ENCODE measurements at places on chromosomes 1 and 21.
A peak's percentile ranks its signal among the peaks of the same experiment; 100 is the strongest.

GRCh38 chr1:85087659-85088407, 39.5 kb upstream of the MCOLN3 start:
- DNase-seq, result no peak

DNA sequence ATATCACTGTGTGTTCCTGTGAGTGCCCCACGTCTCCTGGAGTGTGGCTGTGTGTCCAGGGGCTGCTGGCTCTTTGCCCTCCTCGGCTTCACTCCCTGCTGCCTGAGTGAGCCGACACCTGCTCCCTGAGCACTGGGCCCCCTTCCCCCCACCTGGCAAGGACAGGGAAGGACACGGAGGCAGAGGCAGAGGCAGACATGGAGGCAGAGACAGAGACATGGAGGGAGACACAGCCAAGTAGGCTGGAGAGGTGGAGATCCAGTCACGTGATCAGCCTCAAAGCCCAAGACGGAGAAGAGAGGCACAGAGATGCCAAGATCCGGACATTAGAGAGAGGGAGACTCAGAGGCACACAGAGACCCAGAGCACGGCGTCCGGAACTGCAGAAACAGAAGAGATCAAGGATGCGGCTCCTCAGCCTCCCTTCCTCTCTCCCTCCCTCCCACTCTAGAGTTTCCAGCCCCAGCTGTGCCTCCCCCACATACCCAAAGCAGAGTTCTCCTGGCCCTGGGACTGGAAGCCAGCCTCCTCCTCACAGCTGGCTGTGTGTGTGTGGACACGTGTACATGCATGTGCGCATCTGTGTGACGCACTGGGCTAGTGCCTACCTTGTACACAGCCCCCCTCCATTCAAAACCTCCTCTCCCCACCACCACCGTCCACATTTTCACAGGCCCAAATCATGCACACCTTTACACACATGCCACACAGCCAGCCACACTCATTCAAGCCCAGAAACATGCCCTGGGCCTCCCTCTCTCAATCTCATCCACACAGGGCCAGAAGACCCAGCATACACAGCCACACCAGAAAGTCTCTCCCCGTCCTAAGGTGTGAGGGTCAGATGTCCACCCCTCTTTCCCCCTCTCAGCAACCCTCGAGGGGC, 39.1 kb upstream of the WASF2 start:
- DNase-seq, result no peak

DNA sequence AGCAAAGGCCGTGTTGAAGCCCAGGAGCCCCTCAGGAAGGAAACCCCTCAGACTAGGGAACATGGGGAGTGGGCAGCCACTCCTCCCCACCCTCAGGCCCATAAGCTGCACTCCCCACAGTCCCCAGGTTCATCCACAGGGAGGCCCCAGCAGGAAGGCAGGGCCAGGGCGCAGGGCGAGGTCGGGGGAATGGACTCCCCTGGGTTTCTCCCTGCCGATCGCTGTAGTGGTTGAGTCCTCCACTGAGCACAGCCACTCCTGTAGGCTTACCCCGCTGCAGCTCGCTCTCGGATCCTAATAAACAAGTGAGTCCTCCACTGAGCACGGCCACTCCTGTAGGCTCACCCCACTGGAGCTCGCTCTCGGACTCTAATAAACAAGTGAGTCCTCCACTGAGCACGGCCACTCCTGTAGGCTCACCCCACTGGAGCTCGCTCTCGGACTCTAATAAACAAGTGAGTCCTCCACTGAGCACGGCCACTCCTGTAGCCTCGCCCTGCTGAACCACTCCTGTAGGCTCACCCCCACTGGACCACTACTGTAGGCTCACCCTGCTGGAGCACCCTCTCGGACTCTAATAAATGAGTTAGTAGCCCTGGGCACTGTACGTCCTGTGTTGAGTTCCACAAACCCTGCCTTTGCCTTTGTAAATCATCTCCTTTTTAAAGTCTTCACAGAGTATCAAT, 16.2 kb upstream of the COL18A1 start:
- no peak for DNase-seq

DNA sequence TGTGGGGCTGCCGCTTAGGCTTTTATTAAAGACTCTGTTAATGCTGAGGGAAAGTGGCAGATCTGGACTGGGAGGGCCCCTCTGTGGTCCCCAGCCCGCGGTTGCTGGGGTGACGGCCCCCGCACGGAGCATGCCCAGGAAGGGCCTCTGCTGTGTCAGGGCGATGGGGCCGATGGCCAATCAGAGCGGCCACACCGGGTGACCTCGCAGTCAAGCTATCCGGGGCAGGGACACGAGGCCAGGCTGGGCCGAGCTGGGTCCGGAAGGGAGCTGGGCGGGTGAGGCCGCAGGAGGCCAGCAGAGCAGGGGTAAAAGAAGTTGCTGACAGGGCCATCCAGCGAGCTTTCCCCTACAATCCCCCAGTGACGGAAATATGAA, 145.1 kb downstream of the CASZ1 start:
- no peak for DNase-seq

DNA sequence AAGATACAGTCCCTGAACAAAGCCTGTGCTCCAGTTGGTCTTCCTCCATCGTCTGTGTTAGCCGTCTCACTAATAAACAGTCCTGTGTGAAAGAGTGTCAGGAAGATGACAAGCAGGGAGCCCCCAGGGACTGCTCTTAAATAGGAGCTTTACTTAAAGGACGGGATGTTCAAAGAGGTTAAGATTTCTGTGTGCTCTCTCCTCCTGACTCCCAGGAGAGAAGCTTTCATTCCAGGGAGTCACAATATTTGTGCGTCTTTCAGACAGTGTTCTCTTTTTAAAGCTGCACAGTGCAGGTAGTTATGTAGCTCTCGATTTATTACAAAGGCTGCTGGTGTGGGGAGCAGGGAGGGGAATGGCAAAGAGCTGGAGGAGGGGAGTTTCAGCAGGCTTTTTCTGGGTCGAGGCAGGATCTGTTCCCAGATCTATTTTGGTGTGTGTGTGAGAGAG, 43.5 kb downstream of the STYXL2 start:
- DNase-seq, result no peak

DNA sequence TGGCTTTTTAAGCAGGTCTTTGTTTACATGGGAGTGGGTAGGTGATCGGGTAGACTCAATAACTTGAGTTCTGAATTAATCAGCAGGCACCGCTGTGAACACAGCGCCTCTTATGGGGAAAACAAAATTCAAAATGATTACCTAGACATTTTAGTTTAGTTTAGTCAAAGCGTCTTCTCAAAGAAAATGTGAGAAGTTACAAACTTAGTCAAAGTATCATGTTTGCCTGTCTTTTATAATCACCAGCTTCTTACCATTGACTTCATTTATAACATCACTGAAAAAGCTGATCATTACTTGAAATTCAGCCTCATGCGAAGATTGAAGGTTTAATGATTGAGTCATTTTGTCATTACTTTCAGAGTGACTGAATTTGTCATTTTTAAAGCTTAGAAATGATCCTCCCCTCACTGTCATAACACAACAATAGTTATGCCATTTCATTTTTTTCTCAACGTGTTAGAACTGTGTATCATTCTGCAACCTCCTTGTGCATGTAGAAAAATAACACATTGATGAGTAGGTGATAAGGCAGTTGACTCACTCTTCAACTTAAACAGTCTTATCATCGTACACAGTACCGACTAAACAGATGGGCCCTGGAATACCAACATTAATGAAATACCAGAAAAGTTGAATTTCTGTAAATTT, 188.5 kb downstream of the NFIA start:
- no peak for DNase-seq

GRCh38 chr1:89519779-89520358, 4.8 kb upstream of the LRRC8B start:
- no peak for DNase-seq

- DNase-seq, result no peak
These were observed 63.2 kb downstream of the WNT9A start for GRCh38 chr1:227884370-227885134.

GRCh38 chr1:10943991-10944730, 68.3 kb upstream of the TARDBP start:
- DNase-seq, result no peak

DNA sequence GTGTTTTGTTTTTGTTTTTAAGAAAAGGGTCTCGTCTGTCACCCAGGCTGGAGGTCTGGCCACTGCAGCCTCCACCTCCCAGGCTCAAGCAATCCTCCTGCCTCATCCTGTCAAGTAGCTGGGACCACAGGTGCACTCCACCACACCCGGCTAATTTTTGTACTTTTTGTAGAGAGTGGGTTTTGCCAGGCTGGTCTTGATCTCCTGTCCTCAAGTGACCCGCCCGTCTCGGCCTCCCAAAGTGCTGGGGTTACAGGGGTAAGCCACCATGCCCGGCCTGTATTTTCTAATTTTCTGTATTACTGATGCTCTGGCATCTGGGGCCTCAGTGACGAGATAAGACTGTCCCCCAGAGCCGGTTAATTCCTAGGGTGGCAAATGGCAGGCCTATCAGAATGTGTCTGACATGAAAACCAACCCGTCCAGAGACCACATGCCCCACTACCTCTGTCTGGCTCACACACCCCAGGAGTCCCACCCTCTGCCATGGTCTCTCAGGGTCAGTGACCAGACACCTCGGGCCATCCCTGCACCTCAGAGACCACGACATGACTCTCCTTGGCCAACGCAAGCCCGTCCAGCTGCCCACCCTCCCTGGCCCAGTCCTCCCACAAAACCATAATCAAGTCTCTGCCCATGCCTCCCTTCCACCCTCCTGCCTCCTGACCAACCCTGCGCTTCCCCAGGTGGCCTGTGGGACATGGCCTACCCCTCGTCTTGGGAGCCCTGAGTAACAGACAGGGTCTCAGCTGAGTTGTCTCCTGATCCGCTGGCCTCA, 12.5 kb downstream of the NPHP4 start:
- no peak for DNase-seq

DNA sequence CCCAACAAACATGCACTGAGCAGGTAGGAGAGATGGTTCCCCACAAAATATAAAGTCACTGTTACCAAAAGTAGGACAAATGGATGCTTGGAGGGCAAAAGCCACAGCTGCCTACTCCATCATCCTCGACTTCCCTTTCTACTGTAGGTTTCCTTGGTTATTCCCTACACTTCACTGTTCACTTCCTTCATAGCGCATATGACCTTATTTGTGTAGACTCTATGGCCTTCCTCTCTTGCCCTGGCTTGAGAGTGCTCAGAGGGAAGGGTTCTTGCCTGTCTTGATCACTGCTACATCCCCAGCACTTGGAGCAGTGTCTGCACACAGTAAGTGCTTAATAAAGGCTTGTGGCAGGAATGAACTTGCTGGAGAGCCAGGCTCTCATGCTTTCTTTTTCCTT, 14.6 kb upstream of the TRNP1 start:
- DNase-seq, result no peak

GRCh38 chr1:89364954-89365550, 1.2 kb downstream of the GBP6 start:
- DNase-seq, result no peak

- DNase-seq, result no peak
These were observed 241.0 kb upstream of the SNX7 start for GRCh38 chr1:98420376-98421084.

DNA sequence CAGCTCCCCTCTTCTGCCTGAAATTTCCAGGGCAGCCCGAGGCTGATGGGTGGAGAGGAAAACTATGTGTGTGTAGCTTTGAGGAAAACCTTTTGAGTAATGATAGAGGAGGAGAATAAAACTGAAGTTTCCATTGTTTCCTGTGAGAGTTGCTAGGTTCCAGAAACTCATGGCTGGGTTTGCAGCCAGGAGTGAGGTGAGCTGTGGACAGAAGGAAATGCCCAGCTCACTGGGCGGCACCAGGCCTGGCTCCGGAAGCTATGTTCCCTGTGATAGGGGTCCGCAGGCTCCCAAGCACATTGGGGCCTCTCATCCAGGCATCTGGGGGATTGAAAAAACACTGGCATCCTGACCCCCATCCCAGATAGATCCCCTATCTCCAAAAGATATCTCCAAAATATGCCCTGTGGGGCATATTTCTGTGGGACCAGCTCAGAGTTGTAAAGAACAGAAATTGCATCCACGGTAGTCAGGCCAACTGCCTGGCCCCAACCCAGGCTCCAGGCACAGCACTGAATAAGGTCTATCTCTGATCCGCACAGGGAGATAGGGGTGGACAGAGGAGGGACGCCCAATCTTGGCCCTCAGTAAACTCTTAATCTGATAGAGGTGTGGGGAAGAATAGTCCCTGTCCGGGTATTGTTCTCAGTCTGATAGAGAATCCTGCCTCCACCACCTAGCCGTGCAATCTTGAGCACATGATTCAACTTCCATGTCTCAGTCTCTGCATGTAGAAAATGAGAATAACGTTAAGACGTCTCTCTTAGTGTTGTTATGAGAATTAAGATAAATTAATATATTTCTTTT, 1.8 kb upstream of the HSPG2 start:
- no peak for DNase-seq

DNA sequence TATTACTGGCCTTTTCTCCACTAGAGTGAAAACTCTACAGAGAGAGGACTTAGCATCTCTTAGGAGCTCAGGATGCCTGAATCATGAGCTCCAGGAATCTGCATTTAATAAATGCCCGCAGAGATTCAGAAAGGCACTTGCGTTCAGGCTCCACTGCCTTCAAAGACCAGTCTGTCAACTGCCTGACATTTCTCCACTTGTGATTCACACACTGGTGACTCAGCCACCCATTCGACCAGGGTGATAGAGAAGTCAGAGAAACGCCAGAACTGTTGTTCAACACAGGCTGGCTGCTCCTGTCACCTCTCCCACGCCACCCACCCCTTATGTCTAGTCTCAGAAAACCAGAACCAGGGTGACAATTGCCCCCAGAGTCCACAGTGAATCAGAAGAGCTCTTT, 26.9 kb upstream of the LBR start:
- peak; percentile 82 for DNase-seq

Measured in stimulated activated CD8-positive, alpha-beta memory T cell treated with anti-CD3 and anti-CD28 coated beads, Interleukin-4, amount 100 ng/mL, for 24 hours (primary cell).